NCI-H526 treated with DMSO at 0.1 percent for 48 hours (cell line): ENCODE measurements at places on chromosomes 5 and 9.

DNA sequence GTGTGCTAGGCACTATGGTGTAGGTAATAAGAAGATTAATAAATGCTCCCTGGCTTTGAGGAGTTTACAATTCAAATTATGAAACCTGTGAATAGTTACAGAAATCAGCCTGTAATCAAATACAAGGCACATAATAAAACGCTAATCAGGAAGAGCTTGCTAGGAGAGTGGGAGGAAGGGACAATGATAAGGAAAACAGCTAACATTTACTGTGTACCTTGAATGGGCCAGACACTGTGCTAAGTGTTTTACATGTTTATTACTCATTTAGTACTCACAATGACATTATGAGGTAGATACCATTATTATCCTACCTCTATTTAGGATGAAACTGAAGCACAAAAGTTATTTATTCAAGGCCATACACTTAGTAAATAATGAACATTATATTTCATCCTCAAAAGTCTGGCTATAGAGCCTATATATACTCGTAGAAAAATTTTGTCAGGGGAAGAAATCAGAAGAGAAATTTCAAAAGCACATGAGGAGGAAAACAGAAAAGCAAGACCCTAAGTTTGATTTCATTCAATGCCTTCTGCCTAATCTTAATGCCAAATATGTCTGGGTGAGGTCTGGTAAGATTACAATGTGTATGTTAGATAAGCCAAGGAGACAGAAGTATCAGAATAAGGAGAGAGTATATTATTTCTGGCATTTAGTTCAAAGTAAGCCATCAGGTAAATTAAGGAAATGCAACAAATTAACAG lies 35.9 kb downstream of the AFF4 start:
- peak; percentile 69 for DNase-seq

- no peak for DNase-seq
Observed at GRCh38 chr9:14437354-14438231, 123.7 kb upstream of the NFIB start.

DNA sequence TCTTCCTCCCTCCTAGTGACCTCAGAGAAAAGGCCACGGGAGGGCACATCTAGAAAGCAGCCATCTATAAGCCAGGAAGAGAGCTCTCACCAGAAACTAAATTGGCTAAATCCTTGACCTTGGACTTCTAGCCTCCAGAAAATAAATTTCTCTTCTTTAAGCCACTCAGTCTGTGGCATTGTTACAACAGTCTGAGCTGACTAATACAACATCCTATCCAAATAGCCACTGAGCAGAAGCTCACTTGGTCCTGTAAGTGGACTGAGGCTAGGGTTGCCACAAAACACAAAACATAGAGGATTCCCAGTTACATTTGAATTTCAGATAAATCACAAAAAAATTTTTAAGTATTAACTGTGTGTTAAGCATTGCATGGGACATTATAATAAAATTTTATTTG lies 383.4 kb downstream of the MLLT3 start:
- no peak for DNase-seq

DNA sequence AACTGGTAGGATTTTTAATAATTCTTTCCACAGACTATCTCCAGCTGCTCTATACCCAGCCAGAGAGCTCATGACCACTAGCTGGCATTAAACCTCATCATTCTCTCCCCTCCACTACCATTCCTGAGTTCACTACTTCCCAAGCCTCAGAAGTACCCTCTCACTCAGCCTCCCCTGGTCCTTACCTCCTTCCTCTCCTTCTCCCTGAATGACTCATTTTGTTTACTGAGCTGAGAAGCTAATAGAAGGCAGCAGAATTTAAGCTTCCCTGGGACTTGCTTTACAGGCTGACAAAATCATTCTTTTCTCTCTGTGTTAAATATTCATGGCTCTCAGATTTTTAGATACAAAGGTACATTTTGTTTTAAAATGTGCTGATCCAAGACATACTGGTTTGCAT lies 305.4 kb downstream of the TLR4 start:
- DNase-seq: no peak

DNA sequence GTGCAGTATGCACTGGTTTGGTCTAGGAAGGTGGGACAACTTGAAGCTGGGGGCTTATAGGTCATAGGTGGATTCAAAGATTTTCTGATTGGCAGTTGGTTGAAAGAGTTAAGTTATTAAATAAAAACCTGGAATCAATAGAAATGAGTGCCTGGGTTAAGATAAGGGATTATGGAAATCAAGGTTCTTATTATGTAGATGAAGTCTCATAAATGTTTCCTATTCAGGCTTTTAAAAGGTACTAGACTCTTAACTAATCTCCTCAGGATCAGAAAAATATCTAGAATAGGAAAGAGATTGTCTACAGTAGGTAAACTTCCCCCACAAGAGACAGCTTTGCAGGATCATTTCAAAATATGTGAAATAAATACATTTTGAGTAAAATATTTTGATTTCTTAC lies 163.3 kb upstream of the FBN2 start:
- no peak for DNase-seq

DNA sequence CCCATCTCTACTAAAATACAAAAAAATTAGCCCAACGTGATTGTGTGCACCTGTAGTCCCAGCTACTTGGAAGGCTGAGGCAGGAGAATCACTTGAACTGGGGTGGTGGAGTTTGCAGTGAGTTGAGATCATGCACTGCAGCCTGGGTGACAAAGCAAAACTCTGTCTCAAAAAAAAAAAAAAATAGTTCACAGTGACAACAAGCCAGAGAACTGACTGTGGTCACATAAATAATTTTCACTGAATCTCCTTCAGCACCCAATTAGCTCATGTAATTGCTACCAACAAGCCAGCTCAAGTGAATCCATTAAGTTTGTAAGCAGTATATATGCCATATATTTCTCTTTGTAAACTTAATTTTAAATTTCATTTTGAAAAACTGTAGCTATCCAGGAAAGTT lies 14.5 kb upstream of the AFAP1L1 start:
- no peak for DNase-seq

DNA sequence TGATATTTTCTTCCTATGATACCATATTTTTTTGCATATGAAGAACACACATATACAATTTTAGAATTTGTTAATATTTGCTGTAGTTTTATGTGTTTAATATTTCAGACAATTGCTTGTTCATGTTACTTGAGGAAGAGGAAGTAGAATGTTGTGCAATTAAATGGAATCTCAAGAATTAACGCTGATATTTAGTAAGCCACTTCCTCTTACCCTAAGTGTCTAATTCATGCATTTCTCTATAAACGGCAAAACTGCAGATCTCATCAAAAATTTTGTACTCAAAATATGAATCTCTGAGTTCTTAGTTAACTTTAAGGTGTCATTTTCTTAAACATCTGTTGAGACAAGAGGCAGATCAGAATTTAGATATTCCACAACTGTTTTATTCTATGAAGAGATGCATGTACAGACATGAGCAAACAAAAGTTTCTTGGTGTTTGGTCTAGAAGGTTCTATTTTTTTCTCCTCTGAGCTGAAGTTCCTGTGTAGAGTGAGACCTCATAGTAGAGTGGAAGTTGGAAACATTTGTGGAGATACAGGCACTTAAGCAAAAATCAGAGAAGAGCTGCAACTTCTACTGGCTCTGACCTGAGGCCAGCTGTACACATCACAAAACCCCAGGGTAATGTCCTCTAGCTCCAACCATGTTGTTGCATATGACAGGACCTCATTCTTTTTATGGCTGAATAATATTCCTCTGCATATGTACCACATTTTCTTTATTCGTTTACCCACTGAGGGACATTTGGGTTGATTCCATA lies 16.6 kb upstream of the TGFBI start:
- DNase-seq: no peak

- DNase-seq: no peak
Observed at GRCh38 chr5:21574961-21575360, 1278.2 kb downstream of the CDH12 start.

DNA sequence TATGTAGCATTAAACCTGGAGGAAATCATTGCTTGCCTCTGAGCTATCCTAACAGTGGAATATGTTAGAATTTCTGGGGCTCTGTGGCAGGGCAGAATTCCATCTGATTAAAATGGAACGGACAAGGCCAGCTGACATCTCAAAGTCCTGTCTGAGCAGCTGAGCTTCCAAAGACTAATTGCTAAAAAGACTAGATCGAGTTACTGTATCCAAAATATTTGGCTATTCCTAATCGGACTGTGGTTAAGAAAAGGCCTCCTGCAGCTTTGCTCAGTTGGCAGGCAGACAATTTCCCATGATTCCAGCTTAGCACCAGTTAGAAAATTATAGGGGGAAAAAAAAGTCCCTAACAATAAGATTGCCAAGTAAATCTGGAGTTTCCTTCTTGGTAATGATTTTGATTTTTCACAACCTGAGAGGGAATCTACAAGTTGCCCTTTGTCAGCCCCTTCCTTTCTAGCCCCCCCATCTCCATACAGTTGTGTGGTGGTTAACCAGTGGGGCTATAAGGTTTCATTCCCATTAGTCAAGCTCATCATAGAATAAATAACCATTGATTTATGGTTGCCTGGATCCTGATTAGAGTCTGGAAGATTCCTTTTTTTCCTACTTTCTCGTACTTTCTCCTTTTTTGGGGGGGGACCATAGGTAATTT lies 26.4 kb downstream of the PTGR1 start:
- no peak for DNase-seq

- no peak for DNase-seq
Observed at GRCh38 chr9:113995401-113995800, 82.7 kb downstream of the AMBP start.
